NCI-H2081 treated with DMSO at 0.1 percent for 48 hours (cell line): ENCODE measurements at places on chromosomes 12 and 14.

DNA sequence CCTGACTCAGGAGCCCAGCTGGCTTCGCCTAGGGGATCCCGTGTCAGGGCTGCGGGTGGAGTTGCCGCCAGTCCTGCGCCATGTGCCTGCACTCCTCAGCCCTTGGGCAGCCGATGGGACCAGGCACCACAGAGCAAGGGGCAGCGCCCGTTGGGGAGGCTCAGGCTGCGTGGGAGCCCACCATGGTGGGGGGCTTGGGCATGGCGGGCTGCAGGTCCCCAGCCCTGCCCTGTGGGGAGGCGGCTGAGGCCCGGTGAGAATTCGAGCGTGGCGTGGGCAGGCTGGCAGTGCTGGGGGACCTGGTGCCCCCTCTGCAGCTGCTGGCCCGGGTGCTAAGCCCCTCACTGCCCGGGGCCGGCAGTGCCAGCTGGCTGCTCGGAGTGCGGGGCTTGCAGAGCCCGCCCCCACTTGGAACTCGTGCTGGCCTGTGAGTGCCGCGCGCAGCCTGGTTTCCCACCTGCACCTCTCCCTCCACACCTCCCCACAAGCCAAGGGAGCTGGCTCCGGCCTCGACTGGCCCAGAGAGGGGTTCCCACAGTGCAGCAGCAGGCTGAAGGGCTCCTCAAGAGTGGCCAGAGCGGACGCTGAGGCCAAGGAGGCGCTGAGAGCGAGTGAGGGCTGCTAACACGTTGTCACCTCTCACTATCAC is 135.1 kb upstream of the SEL1L start:
- no peak for DNase-seq

DNA sequence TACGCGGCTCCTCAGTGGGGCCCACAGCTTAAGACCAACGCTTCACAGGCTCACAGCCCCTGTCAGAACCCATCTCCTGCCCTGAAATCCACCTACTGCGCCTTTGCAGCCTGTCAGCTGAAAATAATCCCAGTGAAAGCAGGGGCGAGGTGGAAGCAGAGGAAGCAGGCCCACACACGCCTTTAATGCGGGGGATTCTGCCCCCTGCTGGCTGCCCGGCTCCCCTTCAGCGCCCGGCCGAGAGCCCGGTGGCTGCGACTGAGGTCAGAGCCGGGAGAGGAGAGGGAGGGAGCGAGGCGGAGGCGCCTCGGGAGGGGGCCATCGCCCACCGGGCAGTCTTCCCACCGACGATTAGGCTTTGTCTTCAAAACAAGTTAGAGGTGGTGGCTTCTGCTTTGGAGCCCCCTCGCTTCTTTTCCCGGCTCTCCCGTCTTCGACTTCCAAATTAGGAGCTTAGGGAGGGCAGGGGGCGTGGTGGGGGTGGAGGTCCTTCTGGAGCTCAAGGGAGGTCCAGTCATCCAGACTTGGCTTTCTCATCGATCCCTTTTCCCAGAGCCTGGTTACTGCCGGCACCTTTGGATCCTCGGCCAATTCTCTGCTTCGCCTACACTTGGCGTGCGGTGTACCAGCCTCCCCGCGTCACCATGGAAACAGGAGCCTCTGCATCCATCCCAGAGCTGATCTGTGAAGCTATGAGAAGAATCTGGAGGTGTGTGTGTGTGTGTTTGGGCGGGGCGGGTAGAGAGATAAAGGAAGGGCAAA is 25.2 kb upstream of the RND1 start:
- peak; percentile 9 for DNase-seq

- no peak for DNase-seq
These were observed 16.4 kb downstream of the NR1H4 start for GRCh38 chr12:100490056-100490455.

DNA sequence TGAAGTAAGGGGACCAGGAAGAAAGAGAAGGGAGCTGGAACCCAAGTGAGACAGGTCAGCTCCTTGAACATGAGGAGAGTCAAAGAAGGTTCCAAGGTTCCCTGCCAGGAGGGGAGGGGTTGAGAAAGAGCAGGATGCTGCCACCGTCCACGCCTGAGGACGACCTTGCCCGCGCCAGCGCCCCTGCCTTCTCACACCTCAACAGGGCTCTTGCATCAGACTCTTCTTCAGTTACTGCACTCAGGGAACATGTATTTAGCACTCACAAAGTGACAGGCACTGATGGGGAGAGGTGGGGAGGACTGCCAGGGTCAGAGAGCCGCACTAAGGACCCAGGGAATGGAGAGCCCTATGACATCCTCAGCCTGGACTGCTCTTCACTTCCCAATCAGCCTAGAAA is 102.1 kb upstream of the NUDT4 start:
- no peak for DNase-seq

- no peak for DNase-seq
These were observed 28.4 kb downstream of the HSPB8 start for GRCh38 chr12:119207063-119207560.

DNA sequence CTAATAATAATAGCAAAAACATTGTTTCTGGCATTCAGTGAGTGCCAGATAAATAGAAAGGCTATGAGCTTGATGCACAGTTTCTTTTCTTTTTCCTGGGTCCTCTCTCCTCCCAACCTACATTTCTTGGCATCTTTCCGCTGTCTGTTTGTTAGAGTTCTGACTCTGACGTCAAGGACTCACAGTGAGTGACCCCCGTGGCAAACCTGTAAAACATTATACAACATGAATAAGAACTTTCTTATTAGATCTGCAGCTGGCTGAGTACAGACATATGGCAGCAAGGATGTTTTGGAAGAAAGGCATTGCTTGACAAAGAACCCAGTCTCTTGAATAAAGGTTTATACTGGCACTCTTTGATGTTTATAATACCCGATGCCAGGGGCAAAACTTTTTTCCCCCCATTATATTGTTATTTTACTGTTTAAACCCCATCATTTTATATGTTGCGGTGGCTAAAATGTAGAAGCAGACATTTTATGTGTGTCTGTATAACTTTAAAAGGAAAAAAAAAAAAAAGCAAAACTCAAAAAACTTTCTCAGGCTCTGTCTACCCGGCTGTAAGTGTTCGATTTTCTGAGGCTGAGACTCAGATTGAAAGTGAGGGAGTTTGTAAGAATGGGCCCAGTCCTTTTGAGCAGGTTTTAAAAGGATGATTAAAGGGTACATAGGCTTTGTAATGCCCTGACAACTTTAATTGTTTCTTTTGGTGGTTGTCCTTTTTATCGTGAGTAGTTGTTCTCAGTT is 159.3 kb downstream of the PDE3A start:
- no peak for DNase-seq

GRCh38 chr14:85599939-85600338 is 70.0 kb downstream of the FLRT2 start:
- DNase-seq = no peak
